Endothelial cell of umbilical vein (primary cell): ENCODE measurements at places on chromosomes 13 and 19.

DNA sequence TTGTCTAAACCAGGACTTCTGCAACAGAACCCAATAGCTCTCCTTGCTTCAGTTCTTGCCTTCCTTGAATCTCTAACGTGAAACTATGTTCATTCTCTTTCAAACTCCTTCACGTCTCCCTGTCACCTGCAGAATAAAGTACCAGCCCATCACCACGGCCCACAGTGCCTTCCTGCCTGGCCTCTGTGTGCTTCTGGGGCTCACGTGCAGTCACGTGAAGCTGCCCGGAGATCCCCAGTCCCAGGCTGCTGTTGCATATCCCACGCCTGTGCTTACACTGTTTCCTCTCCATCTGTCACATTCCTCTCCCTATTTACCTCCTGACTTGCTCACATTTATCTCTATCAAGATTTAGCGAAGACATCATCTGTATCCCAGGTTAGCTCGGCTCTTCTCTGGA is 102.8 kb downstream of the STARD13 start:
- no peak for DNase-seq
- no peak overlapping the region for H3K4me3 ChIP-seq
- no peak overlapping the region for H3K27ac ChIP-seq
- H3K36me3 ChIP-seq, result no peaks in the 10 kb centered on the region

DNA sequence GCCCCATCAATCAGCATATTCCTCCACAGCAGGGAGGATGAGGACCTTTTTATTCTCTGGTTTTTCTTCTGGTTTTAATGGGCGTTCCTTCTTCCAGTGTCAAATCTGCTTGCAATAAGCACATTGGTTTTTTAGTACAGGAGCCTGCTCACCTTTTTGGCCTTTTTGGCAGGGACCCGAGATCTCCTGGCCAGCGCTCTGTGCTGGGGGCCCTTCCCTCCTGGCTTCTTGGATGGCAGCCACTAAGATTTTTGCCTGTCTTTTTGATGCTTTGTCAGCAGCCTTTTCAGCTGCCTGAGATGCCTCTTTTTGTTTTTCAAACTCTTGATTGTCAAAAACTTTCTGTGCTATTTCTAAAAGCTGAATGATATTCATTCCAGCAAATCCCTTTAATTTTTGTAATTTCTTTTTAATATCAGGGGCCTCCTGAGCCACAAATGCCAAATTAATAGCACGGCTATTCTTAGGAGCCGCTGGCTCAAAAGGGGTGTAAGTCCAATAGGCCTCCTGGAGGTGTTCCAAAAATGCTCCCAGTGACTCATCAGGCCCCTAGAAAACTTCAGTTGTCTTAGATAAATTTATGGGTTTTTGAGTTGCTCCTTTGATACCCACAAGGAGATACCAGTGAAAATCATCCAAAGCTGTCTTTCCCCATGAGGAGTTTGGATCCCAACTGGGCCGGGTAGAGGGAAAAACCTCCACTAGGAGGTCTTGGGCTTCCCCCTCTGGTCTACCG is 73.0 kb downstream of the ZNF100 start:
- DNase-seq, result no peak
- H3K4me3 ChIP-seq, result no peak overlapping the region
- H3K27me3 ChIP-seq, result no peaks in the 10 kb centered on the region
- no peak overlapping the region for H3K27ac ChIP-seq
- H3K4me1 ChIP-seq, result no peaks in the 10 kb centered on the region

DNA sequence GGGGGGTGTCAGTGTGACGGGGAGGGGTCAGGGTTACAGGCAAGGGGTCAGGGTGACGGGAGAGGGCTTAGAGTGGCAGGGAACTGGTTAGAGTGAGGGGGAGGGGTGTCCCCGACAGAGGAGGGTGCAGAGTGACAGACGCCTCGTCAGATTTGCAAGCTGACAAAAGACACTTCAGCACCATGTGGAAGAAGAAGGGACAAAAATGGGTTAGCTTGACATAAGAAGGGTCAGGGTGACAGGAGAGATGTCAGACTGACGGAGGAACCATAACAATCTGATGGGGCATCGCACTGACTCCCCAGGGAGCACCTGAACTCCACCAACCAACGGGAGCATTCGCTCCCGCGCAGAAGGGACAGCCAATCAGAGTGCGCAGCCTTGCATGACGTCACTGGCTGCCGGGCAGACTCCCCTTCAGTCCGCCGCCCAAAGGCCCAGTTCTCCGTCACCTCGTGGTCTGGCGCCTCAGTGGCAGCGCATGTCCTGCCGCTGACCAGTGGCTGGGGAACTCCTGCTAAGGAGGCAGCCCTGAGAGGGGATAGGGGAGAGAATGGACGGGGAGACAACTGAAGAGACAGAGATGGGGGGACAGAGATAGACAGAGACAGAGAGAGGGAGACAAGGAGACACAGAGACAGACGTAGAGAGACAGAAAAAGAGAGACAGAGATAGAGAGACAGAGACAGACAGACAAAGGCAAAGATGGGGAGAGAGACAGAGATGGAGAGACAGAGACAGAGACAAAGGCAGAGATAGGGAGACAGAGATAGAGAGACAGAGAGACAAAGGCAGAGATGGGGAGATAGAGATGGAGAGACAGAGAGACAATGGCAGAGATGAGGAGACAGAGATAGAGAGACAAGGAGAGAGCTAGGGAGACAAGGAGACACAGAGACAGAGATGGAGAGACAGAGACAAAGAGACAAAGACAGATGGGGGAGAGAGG is 30.2 kb downstream of the C19orf81 start:
- H3K4me3 ChIP-seq, result no peak overlapping the region
- peak; percentile 84 for DNase-seq
- no peak overlapping the region for H3K27ac ChIP-seq
- no peaks in the 10 kb centered on the region for H3K27me3 ChIP-seq
- no peaks in the 10 kb centered on the region for H3K36me3 ChIP-seq
- no peaks in the 10 kb centered on the region for H3K4me1 ChIP-seq

- no peaks in the 10 kb centered on the region for H3K27me3 ChIP-seq
- H3K4me1 ChIP-seq, result no peaks in the 10 kb centered on the region
- no peak overlapping the region for H3K27ac ChIP-seq
Measured at GRCh38 chr13:74667656-74668203, 533.5 kb upstream of the KLF12 start.

GRCh38 chr19:35559281-35559659 is 4.2 kb downstream of the ATP4A start:
- no peak overlapping the region for H3K4me3 ChIP-seq
- H3K27ac ChIP-seq, result no peak overlapping the region
- no peaks in the 10 kb centered on the region for H3K36me3 ChIP-seq
- no peak for DNase-seq

- peaks cover 19% of the 10 kb centered on the region for H3K4me1 ChIP-seq
- no peaks in the 10 kb centered on the region for H3K36me3 ChIP-seq
- no peaks in the 10 kb centered on the region for H3K27me3 ChIP-seq
- DNase-seq, result peak; percentile 69
Measured at GRCh38 chr19:940591-941291, 14.9 kb downstream of the ARID3A start.

- no peak for DNase-seq
- no peaks in the 10 kb centered on the region for H3K4me1 ChIP-seq
Measured at GRCh38 chr13:29081036-29081435, 260.9 kb downstream of the MTUS2 start.

DNA sequence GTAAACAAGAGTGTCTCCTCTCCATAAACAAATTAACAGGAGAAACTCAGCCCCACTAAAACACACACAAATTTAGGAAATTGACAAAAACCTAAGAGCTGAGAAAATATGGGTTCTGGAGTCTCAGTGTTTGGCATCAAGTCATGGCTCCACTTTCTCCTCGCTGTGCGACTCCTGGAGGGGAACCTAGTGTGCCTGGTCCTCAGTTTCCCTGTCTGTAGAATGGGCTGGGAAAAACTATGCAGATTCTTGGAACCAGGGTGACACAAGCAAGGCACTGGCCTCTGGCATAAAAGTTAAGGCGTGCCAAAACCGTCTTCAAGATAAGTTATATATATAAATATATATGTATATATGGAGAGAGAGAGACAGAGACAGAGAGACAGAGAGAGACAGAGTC is 83.9 kb downstream of the INSR start:
- H3K36me3 ChIP-seq, result no peaks in the 10 kb centered on the region
- no peaks in the 10 kb centered on the region for H3K27me3 ChIP-seq
- no peak overlapping the region for H3K27ac ChIP-seq
- no peak overlapping the region for H3K4me3 ChIP-seq
- H3K4me1 ChIP-seq, result no peaks in the 10 kb centered on the region

GRCh38 chr13:66469745-66470144 is 760.4 kb downstream of the PCDH9 start:
- no peak overlapping the region for H3K27ac ChIP-seq
- no peak for DNase-seq
- H3K27me3 ChIP-seq, result no peaks in the 10 kb centered on the region
- H3K4me1 ChIP-seq, result no peaks in the 10 kb centered on the region

DNA sequence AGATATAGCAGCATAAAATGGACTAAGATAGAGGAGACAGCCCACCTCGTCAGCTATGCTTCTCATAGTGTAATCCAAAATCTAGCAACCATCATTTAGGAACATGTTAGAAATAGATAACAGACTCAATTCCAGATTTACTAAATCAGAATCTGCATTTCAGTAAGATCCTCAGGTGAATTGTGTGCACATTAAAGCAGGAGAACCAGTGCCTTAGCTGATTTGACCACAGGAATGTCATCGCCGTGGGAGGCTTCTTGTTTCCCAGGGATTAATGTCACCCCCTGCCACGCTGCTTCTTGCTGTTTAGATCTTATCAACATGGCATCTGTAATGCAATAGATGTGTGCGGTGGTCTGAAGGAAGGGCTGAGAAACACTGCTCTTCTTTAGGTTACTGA is 84.0 kb downstream of the GPC5 start:
- H3K27me3 ChIP-seq, result no peaks in the 10 kb centered on the region
- no peak overlapping the region for H3K4me3 ChIP-seq
- no peak overlapping the region for H3K27ac ChIP-seq
